ENCODE measurements at places on chromosomes 12 and 14.

DNA sequence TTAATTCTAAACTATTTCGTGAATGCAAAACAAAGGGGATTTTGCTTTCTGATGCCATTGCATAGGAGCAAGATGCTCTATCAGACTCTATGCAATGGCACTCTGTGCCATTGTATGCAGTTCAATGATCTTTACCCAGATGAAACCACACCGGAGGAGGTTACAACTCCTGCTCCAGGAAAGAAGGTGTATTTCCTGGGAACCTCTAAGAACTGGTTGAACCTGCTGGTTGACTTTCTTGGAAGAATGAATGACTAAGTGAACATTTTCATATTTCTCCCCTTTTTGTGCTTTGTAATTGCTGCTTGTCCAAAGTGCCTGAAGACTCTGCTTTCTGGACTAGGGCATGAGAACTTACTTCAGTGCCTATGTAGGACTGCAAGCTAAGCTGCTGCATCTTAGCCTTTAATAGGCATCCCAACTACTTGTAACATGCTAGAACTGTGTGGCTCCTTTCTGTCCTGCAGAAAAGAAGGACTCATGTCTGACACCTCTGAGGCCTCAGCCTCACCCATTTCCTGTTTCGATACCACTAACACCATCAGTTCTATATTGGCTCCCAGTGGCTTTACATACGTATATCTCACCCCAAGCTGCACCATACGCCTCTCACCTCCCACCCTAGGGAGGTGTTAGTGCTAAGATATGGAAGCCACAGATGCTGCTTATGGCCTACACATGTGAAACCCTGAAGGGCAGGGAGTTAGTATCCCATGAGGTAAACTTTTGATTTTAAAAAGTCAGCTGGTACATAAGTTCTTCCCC lies 193.5 kb upstream of the CNOT2 start:
- no peak for DNase-seq

GRCh38 chr12:15273896-15274295 lies 48.4 kb upstream of the PTPRO start:
- no peak for DNase-seq

DNA sequence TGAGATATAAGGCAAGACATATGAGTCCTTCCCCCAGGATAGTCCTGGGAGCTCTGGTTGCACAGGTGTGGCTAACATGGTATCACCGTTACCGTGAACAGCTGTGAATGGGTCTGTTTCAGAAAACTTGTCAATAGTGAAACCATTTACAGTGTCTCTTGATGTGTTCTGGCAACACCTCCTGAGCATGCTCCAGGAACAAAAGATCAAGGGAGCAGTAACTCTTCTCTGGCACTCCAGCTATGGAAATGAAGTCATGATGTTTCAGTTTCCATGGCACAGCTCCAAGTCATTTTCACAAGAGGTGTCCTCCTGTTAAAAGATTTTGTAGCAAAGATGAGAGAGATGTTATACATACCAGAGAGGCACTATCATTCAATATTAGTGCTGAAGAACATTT lies 253.7 kb downstream of the SNAPC1 start:
- no peak for DNase-seq

DNA sequence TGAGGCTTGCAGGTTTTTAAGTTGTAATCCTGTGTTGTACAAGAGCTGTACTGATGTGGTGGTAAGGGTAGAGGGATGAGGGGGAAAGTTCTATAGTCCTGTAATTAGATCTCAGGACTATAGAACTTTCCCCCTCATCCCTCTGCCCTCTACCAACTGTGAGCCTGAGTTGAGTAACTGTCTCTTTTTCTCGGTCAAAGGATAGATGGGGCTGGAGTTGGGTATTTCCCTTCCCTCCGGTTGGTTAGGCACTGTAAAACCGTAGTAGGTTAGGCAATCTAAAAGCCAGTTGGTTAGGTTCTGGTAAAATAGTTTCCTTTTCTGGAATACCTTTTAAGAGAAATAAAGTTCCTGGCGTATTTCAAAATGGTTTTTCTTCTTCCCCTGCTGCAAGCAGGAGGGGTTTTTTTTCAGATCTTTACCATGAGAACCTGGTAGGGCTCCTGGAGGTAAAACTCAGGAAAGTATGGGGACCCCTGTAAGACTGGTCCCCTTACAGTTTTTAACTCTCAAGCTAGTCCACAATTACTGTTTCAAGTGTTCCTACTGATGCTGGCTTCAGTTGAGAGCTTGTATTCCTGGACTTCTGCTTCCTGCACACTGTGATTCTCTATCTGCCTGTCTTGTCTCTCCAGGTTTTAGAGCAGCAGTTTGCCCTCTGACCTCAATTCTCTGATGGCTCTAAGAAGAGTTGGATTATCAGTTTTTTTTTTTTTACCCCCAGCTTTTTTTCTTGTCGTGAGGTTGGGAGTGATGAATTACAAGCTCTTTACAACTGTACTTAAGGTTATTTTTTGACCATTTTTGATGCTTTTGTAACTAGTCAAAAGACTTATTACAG lies 58.7 kb downstream of the FUT8 start:
- no peak for DNase-seq

DNA sequence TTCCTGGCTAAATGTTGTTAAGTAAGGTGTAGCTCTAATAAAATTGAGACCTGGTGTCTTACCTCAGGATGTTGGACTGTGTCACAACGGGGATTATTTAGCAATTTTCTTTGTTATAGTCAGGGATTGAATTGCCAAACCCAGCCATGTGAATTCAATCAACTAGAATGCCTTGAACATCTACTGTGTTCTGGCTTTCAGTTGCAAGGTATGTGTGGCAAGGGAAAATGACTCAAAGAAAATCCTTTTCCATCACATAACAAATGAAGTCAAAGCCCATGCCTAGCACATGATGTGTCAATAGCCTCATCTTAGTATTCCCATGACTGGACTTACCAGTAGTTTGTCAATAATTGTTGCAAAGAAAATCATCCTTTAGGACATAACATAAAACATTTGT lies 519.8 kb upstream of the FLRT2 start:
- DNase-seq, result no peak

Measured in stimulated activated CD4-positive, alpha-beta T cell treated with anti-CD3 and anti-CD28 coated beads, Interleukin-1b, Interleukin-23, amount 100 ng/mL, for 1 hour (primary cell).